Activated effector memory CD4-positive, alpha-beta T cell treated with anti-CD3 and anti-CD28 coated beads, Interleukin-2, amount 50 U/mL, for 16 hours (primary cell): ENCODE measurements at places on chromosomes 12 and 14.

- DNase-seq: no peak
Observed at GRCh38 chr14:87644689-87645088, 348.3 kb downstream of the GALC start.

- no peak for DNase-seq
Observed at GRCh38 chr14:22168092-22168955, 420.7 kb downstream of the DAD1 start.

GRCh38 chr14:100295376-100296105 lies 10.7 kb downstream of the SLC25A29 start:
- peak; percentile 51 for DNase-seq

GRCh38 chr14:58213176-58213575 lies 13.2 kb downstream of the ACTR10 start:
- no peak for DNase-seq

- no peak for DNase-seq
Observed at GRCh38 chr12:64746663-64747062, 12.5 kb downstream of the GNS start.

- DNase-seq: no peak
Observed at GRCh38 chr14:101155575-101155974, 252.1 kb upstream of the RTL1 start.

DNA sequence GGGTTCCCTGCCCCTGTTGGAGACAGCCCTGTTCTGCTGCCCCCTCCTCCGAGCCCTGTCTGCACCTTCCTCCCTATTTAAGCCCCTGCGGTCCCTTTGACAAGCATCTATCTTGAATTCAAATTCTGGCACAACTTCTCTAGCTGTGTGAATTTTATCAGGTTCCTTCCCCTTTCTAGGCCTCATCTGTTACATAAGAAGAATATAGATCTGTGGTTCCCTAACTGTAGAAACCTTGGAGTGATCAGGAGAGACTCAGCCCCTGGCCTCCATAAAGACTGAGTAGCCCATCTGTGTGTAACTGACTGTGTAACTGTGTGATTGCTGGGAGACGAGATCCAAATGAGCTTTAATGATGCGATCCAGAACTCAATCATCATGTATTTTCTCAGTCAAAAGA lies 13.0 kb upstream of the RACGAP1 start:
- DNase-seq: no peak

DNA sequence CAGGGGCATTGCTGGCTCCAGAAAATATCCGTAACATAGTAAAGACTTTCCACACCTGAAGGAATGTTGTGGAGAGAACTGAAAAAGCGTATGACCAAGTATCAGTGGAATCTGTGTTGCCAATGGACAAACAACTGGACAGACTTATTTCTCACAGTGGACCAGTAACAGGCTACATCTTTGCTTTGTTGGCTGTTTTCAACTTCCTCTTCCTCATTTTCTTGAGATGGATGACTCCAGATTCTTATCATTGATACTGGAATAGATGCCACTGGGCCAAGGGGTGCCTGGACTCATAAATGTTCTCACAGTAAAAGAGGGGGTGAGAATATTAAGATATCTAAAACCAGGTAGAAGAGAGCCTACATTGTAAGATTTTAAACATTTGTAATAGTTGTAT lies 6.4 kb downstream of the GAS2L3 start:
- DNase-seq: no peak

DNA sequence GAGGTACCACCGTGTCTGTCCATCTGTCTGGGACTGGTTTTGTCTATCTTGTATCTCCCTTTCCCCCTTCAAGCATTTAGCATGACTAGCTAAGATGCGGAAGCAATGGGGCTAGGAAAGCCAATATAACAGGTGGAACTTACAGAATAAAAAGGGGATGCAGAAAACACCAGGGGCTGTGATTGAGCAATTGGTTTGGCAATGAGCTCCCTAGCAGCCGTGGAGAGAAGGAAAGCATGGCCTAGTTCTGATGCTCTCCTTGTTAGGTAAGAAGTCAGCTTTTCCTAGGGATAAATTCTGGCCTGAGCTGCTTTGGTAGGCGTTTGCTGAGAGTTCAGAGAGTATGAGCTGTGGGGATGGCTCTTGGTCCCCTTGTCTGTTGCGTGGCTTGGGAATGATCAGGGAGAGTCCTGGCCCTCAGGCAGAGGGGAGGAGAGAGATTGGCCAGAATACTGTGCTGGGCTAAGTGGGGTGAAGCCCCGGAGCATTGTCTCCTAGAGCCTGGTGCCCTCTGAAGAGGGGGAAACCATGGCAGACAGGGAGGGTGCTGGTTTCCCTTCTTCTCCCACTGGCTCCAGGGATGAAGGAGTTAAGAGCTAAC lies 7.1 kb downstream of the SETD1B start:
- DNase-seq: no peak

- DNase-seq: no peak
Observed at GRCh38 chr14:90777830-90778485, 38.3 kb downstream of the TTC7B start.
